ENCODE measurements at places on chromosomes 6 and 20.
A peak's percentile ranks its signal among the peaks of the same experiment; 100 is the strongest.

- DNase-seq = no peak
Measured at GRCh38 chr6:3754776-3755175, 3.3 kb upstream of the PXDC1 start.

- no peak for DNase-seq
Measured at GRCh38 chr6:6052216-6052615, 45.5 kb upstream of the NRN1 start.

GRCh38 chr20:63973160-63973479, 3.4 kb upstream of the ZNF512B start:
- DNase-seq = no peak

DNA sequence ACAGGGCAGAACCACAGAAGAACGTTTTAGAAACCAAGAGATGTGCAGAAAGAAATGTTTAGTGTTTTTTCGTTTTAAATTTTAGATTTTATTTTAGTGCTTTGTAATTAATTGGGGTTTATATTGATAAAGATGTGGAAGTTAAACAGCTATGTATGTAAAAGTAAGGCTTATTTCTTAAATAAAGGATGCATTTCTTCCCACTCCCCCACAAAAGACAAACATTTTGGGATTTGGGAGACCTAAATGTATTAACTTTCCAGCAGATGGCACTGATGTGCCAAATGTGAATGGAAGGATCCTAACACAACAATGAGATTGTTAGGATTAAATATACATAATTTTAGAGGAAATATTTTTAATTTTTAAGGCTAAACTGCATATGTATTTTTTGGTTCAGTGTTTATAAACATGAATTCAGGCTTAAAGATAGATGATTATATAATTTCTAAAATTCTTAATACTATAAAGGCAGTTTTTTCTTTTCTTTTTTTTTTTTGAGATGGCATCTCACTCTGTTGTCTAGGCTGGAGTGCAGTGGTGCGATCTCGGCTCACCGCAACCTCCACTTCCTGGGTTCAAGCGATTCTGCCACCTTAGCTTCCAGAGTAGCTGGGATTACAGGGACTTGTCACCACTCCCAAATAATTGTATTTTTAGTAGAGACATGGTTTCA, 12.0 kb downstream of the PFDN4 start:
- no peak for DNase-seq

DNA sequence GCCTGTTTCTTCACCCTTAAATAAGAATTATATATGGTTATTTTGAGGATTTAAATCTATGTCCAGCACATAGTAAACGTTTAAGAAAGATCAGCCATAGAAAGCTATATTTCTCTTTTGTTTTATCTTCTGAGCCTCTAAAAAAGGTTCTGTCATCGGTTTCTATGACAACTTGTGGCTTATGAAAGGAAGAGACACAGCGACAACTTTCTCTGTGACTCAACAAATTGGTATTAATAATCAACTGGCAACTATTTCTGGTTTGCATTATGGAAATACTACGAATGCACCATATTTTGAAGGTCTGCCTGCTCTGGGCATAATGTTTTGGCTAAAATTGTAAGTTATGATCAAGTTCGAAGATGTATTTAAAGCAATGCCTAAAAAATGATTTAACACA, 751.0 kb downstream of the CD109 start:
- DNase-seq = no peak

- no peak for DNase-seq
Measured at GRCh38 chr6:37456816-37457560, 24.0 kb downstream of the CMTR1 start.

GRCh38 chr6:142300758-142301650, 803 bp upstream of the ADGRG6 start:
- no peak for DNase-seq

DNA sequence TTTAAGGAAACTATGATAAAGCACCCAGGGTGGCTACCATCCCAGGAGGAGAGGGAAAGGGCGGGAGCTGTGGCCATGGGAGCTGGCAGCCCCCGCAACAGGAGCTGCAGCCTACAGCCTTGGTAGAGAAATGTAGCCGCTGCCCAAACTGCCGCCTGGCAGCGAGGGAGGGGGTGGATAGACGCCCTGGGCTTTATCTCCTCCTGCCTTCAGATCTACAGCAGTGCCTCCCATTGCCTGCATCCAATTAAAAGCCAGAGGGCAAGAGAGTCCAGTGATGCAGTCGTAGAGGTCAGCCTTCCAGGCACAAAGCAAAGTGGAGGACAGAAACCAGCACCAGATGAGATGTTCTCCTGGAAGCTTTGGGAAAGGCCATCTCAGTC, 35.0 kb upstream of the ZFAND3 start:
- DNase-seq = no peak

DNA sequence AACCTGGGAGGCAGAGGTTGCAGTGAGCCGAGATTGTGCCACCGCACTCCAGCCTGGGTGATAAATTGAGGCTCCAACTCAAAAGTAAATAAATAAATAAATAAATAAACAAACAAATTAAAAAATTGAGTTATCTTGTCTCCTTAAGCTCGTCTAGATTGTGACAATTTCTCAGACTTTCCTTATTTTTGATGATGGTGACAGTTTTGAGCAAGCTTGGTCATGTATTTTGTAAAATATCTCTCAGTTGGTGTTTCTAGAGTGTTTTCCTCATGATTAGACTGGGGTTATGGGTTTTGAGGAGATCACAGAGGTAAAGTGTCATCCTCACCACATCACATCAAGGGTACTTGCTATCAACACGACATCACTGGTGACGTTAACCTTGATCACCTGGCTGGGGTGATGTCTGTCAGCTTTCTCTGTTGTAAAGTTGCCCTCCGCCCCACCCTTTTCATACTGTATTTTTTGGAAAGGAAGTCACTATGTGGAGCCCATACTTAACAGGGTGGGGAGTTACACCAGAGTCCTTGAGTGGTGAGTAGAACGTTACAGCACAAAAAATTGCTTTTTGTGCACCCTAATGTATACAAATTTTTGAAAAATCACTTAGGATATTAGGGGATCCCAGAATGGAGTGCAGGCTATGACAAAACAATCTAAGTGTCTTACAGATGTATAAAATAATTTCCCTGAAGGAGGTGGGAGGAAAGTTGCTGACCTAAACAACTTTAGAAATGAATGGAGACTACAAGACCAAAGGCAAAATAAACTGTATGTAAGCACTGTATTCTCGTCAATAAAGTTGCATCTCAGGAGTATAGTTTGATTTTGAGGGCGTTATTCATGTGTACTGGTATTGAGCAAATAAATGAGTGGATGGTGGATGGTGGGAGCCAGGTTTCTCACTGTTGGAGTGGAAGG, 116.4 kb upstream of the SGK1 start:
- no peak for DNase-seq

DNA sequence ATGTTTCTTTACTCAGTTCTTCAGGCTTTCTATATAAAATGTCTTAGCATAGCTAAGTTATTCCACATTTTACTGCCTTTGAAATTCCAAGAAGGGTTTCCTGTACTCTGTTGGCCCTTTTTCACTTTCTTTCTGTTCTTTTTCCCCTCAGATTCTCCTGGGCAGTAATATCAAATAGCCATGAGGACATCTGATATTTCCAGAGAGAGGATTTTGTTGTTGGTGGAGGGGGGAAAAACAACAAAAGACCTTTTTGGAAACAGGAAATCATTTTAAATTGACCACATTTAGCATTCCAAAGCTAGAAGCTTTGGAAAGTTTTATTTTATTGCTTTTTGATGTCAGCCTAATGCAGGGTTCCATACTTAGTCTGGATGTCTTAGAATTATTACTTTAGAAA, 445.4 kb downstream of the GJA1 start:
- no peak for DNase-seq

- DNase-seq = peak; percentile 38
Measured at GRCh38 chr20:48703107-48703506, 124.7 kb downstream of the PREX1 start.

- no peak for DNase-seq
Measured at GRCh38 chr6:53858196-53858595, 63.4 kb downstream of the LRRC1 start.

DNA sequence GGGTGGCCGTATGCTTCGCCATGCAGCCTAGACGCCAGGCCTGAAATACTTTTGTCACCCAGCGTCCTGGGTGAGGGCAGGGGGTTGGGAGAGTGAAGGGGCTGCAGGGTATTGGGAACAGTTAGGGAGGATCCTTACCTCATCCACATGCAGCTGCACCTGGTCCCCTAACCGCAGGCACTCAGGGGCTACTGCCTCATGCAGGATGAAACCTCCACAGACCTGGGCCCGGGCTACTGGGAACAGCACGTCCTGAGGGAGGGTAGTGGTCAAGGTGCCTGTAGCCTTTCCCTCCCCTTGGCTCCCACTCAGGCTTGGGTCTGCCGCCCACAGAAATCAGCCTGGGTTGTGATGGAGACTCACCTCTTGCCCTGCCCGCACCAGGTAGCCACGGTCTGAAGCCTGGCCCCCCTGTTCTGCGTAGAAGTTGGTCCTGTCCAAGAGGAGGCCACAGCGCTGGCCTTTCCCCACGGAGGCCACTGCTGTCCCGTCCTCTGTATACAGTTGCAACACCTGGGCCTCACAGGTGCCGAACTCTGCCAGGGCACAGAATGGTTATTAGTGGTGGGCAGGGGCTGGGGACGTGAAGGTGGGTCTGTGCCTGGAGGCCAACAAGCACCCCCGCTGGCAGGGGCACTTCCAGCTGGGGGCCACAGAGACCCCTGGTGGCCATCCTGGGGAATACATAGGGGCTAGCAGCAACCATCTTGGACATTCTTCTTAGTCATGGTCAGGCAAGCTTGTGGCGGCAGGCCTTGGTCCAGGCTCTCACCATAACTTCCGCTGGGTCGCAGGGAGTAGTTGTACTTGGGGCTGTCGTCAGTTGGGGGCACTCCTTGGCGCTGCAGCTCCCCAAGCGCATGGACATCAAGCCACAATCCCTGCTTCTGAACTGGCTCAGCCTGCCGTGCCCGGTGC, 8.6 kb downstream of the AARS2 start:
- DNase-seq = peak; percentile 63

DNA sequence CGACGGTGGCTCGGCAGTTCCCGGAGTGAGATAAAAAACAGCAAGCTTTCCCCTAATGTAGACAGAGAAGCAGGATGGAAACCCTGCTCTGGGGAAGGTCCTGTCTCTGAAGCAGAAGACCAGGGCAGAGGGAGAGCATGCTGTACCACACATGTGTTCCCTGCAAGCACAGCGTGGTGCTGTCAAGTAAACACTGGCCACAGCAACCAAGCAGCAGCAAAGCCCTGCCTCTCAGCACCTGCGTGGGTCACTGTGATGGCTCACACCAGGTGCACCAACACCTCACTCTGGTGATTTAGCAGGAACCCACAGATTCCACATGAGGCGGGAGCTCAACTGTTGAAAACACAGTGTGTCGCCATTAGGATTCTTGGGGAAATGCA, 65.2 kb upstream of the TXNDC5 start:
- DNase-seq = peak; percentile 22

- DNase-seq = no peak
Measured at GRCh38 chr6:28719275-28719940, 193.7 kb downstream of the GPX5 start.

- no peak for DNase-seq
Measured at GRCh38 chr6:22545051-22545450, 24.3 kb upstream of the HDGFL1 start.

DNA sequence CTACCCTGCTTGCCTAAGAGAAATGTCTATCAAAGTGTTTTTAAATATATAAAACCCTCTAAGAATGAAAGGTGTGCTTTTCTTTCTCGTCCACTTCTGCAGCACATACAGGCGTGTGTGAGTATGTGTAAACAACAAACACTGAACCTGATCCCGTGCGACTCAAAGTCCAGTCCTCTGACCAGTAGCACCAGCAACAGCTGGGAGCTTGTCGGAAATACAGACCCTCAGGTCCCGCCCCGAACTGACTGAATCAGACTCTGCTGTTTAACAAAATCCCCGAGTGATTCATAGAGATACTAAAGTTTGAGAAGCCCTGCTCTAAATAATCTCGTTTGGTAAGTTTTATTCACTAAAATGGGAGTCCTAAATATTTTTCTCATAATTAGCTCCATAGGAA, 208.0 kb upstream of the KCNQ5 start:
- no peak for DNase-seq

- DNase-seq = no peak
Measured at GRCh38 chr6:163530406-163530805, 115.9 kb downstream of the QKI start.

DNA sequence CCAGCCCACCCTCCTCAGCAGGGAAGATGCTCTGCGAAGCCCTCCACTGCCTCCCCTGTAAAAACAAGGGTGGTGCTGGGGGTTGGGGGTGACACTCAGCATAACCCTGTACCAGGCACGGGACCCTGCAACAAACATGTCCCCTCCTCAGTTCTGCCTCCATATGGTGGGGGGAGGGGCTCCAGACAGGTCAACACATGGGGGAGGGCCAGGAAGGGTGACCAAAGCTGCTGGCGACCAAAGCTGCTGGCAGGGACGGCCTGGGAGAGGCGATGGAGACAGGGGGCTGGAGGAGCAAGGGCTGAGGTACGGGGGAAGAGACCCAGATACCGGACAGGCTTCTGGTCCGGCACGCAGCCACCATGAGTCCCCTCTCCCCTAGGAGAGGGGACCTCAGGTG, 123.2 kb downstream of the TAF4 start:
- peak; percentile 10 for DNase-seq

DNA sequence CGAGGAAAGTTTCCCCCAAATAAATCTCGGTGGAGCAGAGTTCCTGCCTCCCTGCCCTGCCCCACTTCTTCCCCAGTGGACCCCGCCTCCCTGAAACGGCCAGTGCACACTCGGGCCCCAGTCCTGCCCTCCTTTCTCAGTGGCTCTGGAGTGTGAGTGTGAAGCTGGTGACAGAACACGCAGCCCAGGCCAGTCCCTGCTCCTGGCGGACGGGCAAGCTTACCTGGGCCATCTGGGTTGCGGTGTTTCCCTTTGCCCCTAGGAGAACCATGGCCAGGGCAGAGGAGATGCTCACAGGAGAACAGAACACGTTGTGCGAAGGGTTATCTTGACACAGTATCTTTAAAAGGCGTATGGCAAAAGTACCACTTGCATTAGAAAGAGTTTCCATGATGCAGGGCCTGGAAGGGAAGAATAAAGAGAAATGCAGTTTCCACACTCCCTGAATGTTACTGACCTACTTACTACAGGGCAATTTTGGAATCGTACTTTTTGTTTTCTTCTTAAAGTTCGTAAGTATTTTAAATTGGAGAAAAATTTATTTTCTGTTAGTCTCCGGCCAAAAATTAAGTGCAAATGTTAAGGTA, 2.8 kb downstream of the SERPINB9 start:
- DNase-seq = no peak

DNA sequence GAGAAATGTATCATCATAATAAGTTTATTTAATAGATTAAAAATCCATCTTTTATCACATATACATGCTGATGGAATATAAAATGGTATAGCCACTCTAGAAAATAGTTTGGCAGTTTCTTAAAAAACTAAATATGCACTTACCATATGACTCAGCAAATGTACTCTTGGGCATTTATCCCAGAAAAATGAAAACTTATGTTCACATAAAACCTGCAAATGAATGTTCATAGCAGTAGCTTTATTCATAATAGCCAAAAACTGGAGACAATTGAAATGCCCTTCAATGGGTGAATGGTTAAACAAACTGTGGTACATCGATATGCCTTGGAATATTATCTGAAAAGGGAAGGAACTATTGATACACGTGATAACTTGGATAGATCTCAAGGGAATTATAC, 6.4 kb upstream of the NCOA7 start:
- no peak for DNase-seq
